Kidney tubule cell (primary cell): ENCODE measurements at places on chromosomes 3 and 15.

DNA sequence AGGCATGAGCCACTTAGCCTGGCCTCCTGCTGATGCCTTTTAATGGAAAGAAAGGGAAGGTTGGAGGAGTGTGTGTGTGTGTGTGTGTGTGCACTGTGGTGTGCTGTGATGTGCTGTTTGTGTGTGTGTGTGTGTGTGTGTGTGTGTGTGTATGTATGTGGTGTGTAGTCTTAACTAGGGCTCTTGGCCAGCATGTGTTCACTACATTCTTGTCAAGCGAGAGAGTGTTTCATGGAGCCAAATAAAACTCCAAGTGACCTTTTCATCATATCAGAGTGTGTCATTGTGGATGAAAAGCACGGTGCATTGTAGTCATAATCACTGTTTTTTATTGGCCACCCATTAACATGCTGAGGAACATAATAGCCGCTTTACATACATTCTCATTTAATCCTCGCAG lies 30.8 kb upstream of the BHLHE40 start:
- DNase-seq, result peak; percentile 29

- no peak for DNase-seq
These were observed 108.0 kb downstream of the STAG1 start for GRCh38 chr3:136644212-136644611.

- DNase-seq, result peak; percentile 20
These were observed 186.0 kb upstream of the KBTBD8 start for GRCh38 chr3:66812136-66812535.

- no peak for DNase-seq
These were observed 6.9 kb downstream of the ST6GAL1 start for GRCh38 chr3:186937017-186937875.

DNA sequence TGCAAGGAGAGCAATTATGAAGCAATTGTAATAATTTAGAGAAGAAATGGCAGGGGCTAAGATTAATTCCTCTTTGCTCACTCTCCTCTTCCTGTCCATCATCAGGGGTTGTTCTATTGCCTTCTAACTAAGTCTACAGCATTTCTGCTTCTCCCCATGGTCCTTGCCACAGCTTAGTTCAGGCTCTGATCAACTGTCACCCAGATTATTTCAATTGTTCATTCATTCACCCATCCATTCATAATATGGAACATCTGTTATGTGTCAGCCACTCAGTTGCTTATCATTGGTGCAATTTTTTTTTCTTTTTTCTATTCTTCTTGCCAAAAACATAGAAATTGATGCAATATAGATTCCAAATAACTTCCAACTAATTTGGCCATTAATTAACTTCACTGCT lies 93.2 kb downstream of the CD47 start:
- DNase-seq, result no peak

DNA sequence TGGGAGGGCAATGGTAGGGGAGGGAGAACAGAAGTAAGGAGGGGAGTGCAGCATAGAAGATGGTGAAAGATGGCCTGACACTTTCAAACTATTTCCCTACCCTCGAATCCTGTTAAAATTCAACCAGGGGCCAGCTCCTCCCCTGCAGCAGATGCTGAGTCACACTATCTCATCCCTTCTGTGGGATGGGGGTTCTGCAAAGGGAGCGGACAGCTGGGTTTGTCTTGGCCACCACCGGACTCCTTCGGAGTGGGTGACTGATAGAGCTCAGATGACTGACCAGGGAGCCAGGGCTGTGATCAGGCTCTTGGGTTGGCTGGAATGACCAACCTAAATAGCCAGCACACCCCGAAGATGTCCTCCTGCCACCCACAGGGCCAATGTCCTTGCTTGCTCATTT lies 33.6 kb upstream of the TMCC1 start:
- peak; percentile 71 for DNase-seq

GRCh38 chr15:90184786-90185704 lies 16.1 kb upstream of the SEMA4B start:
- DNase-seq, result peak; percentile 81

DNA sequence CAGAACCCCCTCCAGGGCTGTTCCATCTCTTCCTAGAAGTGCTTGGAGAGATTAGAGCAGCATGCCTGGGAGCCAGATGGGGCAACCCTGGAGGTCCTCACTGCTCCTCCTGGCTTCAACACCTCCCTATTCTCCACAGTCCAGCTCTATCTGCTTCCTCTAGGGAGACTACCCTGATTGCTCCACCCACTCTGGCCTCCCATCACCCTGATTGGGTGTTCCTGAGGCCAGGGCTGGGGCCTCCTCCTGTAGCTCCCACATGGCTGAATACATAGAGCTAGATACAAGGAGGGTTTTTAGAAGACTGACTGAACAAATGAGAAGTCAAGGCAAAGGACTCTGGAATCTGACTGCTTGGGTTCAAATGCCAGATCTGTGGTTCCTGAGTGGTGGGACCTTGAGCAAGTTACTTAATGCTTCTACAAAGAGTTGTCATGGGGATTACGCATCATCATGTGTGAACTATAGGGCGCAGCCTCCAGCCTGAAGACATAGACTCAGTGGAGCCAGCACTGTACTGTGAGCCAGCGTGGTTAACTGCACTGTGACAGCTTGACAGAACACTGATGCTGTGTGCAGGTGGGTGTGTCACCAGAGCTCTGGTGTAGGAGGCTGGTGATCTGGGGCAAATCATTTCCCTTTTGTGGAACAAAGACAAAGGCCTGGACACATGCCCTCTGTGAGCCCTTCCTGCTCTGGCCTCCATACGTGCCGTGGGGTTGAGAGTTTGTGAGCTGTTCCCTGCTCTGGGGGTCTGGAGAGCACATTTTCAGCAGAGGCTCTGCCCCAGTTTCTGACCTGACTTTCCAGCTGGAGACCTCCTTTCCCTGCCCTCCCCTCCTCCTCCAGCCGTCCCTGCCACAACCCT lies 74.8 kb downstream of the SCN5A start:
- peak; percentile 3 for DNase-seq

GRCh38 chr3:152058856-152059255 lies 185.4 kb downstream of the SUCNR1 start:
- DNase-seq, result no peak

DNA sequence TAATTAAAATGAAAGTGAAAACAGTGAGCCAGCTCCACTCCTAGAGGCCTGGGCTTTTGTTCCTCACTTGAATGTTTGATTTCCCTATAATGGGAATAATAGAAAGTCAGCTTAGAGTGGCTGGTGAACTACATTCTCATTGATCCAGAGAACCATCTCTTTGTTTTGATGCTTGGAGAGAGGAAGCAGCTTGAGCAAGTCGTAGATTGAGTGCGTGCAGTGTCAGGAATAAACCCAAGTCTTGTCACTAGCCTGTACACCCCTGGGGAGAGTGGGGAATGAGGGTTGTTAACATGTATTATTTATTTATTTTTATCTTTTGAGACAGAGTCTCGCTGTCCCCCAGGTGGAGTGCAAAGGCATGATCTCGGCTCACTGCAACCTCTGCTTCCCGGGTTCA lies 885 bp upstream of the LSG1 start:
- DNase-seq, result peak; percentile 3

- peak; percentile 94 for DNase-seq
These were observed 280.4 kb downstream of the ULK4 start for GRCh38 chr3:41681479-41681878.

DNA sequence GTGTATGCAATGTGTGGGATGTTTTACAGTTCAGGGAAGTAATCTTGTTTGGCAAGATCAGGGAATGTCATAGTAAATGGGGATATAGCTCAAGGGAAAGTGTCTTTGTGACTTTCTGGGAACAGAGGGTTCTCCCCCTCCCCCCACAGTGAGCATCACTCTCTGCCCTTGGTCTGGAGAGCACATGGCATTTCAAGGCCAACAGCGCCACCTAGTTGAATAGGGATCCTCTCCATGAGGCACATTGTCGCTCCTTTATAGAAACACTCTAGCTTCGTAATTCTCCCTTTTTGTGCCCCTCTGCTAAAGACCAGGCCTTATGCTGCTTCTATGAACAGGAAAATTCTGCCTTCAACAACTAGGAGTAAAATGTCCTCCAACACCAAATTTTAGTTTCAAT lies 37.1 kb upstream of the ARNT2 start:
- no peak for DNase-seq

- no peak for DNase-seq
These were observed 4.5 kb downstream of the INKA1 start for GRCh38 chr3:49807431-49808114.

DNA sequence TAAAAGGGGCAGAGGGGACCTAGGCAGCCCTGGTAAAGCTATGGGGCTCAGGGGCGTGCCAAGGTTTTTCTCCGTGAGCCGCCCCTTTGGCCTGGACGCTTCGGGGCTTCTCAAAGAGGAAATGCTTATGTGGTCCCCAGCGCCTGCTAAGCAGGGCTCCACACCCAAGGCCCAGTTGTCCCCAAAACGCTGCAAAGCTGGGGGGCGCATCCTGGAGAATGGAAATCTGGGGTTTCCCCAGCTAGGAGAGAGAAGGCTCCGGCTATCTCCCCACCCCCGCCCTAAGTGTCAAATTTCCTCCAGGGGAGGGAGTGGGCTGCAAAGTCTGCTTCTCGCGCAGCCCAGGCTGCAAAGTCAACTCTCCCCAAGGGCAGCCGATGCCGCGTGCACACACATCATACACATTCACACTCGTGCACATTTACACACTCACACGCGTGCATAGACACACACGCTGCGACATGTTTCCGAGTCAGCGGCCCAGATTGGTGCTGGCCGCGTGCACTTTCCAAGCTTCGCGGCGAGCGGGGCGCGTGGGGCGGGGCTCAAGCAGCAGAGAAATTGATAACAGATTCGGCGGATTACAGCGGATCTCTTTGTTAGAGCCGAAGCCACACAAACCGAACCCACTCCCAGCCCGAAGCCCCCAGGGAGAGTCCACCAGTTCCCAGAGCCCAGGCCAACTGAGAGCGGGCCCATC lies 4.5 kb downstream of the WNT5A start:
- no peak for DNase-seq

- DNase-seq, result peak; percentile 35
These were observed 213.9 kb upstream of the PFN2 start for GRCh38 chr3:150184426-150185071.

GRCh38 chr15:69696946-69697345 lies 244.3 kb downstream of the RPLP1 start:
- DNase-seq, result no peak

- DNase-seq, result no peak
These were observed 116.7 kb downstream of the XXYLT1 start for GRCh38 chr3:195154111-195154791.

DNA sequence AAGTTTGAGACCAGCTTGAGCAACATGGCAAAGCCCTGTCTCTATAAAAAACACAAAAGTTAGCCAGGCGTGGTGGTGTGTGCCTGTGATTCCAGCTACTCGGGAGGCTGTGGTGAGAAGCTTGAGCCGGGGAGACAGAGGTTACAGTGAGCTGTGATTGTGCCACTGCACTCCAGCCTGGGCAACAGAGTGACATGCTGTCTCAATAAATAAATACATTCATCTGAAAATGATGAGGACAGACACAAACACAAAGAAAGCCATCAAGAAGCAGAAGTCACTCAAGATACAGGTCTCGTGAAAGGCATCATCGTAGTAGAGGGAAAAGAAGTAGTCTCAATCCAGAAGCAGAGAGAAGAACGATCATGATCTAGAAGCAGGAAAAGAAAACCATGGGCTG lies 18.1 kb downstream of the AP3S2 start:
- DNase-seq, result no peak

DNA sequence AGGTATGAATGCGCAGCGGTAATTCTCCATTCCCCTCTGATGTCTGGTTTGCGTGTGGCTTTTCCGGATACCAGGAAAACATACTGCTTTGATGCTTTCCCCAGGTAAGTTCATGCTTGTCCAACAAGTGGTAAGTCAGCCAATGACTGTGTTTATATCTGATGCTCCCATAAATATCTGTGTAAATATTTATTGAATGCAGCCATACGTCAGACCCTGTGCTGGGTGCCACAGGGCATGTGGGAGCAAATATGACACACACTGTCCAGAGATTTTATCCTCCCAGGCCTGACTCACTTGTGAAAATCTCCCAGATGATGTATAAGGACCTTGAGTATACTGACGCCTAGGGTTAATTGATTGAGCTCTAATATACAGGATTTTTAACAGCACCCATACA lies 29.6 kb upstream of the CEMIP start:
- DNase-seq, result peak; percentile 28

GRCh38 chr3:127702151-127702578 lies 29.4 kb downstream of the ABTB1 start:
- no peak for DNase-seq

GRCh38 chr3:146065573-146066006 lies 95.4 kb downstream of the PLOD2 start:
- DNase-seq, result peak; percentile 67

- no peak for DNase-seq
These were observed 100.4 kb downstream of the DAPK2 start for GRCh38 chr15:63945838-63946298.

- no peak for DNase-seq
These were observed 8.5 kb downstream of the IREB2 start for GRCh38 chr15:78446551-78446950.

DNA sequence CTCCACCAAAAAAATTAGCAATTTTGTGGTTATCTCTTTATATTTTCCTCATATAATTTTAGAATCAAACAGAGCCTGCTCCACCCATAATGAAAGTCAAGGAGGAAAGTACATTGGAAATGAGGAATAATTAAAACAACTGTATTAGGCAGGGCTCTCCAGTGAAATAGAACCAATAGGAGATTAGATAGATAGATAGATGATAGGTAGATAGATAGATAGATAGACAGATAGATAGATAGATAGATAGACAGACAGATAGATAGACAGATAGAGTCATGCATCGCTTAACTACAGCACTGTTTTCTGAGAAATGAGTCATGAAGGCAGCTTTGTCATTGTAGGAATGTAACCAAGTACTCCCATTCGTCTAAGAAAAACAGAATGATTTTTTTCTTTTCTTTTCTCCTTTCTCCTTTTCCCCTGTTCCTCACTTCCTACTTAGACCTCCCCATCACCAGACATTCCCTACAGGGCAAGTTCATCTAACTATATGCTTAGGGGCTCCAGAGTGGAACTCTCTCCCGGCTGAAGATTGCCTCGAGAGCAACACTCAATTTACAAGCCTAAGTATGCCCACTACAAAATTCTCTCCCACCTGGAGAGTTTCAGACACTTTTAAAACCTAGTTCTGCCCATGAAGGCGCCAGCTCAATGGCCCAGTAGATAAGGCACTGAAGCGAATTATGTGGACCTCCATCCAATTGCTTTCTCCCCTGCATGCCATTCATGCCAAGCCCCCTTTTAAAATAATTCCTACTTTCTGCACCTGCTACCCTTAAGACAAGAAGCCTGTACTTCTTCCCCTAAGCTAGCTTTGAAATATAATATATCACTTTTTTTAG lies 53.3 kb upstream of the LIPC start:
- DNase-seq, result peak; percentile 67

GRCh38 chr3:111725706-111726105 lies 130.6 kb upstream of the ZBED2 start:
- DNase-seq, result no peak

DNA sequence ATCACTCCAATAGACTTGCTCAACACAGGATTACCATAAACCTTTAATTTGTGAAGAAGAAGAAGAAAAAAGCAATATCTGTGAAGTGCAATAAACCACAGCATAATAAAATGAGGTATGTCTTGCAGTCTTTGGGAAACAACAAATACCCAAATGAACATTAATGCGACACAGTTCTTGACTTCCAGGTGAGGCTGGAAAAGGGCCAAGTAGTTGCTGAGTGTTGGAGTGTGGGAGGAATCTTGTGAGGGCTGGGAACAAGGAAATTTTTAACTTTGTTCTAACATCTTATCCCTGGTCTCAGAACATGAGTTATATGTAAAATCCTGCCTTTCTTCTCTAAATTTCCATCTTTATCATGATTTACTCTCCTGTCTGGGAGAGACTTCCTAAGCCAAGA lies 206.5 kb downstream of the DTWD1 start:
- no peak for DNase-seq
